Activated T-helper 1 cell treated with Interleukin-2 at 50 U/mL for 16 hours (primary cell): ENCODE measurements at places on chromosomes 6 and 20.

DNA sequence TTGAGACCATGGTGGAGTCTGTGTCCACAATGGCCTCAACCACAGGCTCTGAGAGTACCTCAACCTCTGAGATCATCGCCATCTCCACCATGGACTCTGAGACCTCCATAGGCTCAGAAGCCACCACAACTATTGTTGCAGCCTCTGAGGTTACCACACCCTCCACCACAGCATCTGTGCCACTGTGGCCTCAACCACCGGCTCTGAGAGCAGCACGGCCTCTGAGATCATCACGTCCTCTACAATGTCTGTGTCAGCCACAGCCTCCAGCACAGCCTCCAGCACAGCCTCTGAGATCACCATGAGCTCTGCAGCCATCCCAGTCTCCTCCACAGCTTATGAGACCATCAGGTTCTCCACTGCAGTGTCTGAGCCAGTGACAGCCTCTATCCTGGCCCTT is 19.4 kb upstream of the MUC21 start:
- DNase-seq = no peak

DNA sequence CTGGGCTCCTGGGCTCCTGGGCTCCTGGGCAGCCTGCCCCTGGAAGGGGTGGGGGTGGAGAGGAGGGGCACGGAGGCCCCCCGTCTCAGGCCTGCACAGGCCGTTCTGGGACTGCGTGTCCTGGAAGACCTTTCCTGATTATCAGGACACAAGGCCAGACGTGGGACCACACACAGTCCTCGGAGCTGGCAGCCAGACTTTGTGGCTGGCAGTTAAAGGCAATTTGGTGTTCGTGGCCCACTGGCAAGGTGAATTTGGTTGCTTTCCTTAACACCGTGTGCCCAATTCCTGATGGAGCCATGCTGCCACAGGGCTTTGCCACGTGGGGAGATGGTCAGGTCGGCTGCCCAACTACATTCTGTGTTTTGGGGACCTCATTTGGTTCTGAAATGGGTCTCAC is 113.5 kb downstream of the SMOC2 start:
- no peak for DNase-seq

- no peak for DNase-seq
These were observed 6.0 kb downstream of the NOX3 start for GRCh38 chr6:155449450-155450239.

DNA sequence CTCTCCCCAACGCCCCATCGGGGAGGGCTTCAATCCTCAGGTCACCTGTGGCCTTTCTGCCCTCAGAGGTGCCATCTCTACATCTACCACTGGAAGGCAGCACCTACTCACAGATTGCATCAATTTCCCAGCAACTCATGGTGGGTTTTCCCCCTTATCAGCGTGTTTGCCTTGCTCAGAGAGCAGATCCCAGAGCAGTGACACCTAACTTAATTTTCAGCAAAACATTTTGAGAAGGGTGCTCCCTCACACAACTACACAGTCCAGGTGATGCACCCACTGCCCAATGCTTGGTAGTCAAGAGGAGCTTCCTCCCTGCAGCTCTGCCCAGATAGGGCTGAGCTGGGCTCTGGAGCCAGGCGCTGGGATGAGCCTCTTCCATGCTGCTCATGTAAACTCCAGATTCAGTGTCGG is 48.2 kb downstream of the PLG start:
- no peak for DNase-seq

GRCh38 chr6:127186889-127187288 is 68.4 kb downstream of the RSPO3 start:
- peak; percentile 3 for DNase-seq

GRCh38 chr6:122755901-122756300 is 23.6 kb upstream of the FABP7 start:
- DNase-seq = no peak

GRCh38 chr6:31663126-31663960 is 1.5 kb downstream of the GPANK1 start:
- DNase-seq = no peak

DNA sequence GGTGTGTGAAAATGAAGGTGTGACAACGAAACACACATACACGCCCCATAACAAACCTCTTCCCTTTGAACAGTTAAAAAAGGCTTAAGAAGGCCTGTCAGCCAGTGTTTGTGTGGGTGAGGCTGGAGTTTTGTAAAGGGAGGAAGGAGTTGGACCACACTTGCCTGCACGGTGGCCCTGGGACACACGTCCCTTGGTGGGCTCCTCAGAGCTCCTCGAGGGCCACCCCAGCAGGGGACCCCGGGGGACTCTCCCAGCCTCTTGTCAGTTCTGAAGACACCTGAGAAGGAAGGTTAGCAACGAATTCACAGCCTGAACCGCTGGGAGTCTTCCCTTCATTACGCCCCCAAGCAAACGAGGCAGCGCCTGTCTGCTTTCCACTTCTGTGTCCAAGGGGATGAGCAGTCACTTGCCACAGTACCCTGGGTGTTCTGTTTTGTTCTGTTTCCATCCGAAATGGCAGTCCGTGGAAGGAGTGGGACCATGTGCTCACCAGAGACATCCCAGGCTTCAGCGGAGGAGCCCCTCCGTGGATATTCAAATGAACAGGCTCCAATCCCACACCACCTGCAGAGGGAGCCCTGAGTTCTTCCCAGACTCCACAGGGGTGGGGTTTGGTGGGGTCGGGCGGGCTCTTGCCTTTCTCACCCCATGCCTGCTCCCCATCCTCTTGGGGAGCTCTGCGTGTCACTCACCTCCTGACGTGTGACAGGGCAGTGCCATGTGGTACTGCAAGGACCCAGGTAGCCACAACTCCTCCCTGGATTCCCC is 68.6 kb downstream of the NRN1 start:
- no peak for DNase-seq

GRCh38 chr20:9139106-9139833 is 70.4 kb downstream of the PLCB4 start:
- DNase-seq = no peak

- no peak for DNase-seq
These were observed 391 bp downstream of the ADGRF1 start for GRCh38 chr6:47041741-47042140.

GRCh38 chr6:133042550-133043120 is 198.5 kb upstream of the EYA4 start:
- DNase-seq = no peak

GRCh38 chr6:45591306-45591705 is 213.6 kb upstream of the SUPT3H start:
- no peak for DNase-seq

DNA sequence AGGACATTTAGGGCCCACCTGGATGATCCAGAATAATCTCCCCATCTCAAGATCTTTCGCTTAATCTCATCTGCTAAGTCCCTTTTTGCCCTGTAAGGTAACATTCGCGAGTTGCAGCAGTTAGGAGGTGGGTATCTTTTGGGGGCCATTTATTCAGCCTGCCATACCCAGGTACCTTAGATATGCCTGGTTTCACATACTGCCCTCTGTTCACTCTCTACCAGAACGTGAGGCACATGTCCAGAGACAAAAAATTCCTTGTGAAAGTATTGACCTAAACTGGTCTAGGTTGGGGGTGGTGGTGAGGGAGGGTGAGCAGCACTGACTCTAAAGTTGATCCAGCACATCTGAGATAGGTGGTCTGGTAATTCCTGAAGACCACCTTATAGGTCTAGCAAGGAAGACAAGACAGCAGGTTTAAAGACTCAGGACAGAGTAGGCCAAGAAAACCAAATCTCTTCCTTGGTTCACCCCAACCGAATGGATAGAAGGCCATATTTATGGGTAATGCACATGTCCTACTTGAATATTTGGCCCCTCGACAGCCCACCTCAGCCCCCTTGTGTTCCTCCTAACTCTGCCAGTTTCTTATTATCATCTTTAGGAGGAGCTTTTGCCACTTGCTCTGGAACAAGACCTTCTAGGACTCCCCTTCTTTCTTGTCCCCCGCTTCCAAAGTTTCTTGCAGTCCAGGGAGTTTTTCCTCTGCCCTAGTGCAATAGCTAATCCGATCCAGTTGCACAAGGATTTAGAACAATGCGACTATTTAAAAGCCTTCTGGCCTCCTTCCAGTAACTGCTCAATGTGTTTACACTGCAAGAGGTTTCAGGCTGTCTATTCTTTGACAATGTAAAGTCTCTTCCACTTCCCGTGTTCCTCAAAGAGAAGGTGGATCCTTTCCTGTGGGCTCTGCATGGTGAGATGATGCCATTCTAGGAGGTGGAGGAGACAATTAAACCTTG is 213.0 kb upstream of the LAMP5 start:
- no peak for DNase-seq

- no peak for DNase-seq
These were observed 30.9 kb downstream of the FRMD1 start for GRCh38 chr6:168047841-168048723.

- no peak for DNase-seq
These were observed 174.5 kb upstream of the SNX9 start for GRCh38 chr6:157648561-157648960.

- no peak for DNase-seq
These were observed 83.9 kb downstream of the MAP3K7 start for GRCh38 chr6:90502866-90503407.

GRCh38 chr20:53804920-53805894 is 211.6 kb upstream of the ZNF217 start:
- no peak for DNase-seq

DNA sequence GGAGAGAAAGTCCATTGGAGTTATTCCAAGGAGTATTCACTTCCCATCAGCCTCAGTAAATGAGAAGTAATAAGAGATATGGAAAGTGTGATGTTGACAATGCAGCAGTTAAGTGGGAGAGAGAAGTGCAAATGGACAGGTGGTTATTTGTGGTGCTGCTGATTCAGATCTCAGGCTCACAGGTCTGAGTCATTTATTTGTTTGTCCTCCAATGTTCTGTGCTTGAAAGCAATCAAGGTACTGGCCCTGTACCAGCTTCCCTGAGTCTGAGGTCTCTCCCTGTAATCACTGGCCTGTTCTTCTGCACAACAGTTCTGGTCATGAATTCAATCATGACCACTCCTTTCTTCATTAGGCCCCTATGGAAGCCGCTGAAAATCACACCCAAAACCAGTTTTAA is 827.7 kb downstream of the MAFB start:
- DNase-seq = no peak

GRCh38 chr6:93278241-93278640 is 141.1 kb downstream of the EPHA7 start:
- no peak for DNase-seq

DNA sequence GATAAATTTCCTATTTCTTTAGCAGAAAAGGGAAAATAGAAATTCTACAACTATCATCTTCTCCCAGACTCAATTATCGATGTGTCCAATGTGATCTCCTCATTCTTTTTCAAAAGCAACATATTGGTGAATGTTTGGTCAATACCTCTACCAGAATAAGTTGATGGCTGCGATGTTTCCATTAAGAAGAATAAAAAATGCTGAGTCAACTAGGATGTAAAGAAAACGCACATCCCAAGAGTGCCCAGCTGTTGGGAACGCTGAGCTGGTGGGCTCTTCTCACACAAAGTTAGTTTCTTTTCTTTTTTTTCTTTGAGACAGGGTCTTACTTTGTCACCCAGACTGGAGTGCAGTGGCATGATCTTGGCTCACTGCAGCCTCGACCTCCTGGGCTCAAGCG is 39.8 kb downstream of the RAMACL start:
- DNase-seq = no peak

GRCh38 chr20:6519556-6519955 is 247.9 kb upstream of the BMP2 start:
- no peak for DNase-seq

DNA sequence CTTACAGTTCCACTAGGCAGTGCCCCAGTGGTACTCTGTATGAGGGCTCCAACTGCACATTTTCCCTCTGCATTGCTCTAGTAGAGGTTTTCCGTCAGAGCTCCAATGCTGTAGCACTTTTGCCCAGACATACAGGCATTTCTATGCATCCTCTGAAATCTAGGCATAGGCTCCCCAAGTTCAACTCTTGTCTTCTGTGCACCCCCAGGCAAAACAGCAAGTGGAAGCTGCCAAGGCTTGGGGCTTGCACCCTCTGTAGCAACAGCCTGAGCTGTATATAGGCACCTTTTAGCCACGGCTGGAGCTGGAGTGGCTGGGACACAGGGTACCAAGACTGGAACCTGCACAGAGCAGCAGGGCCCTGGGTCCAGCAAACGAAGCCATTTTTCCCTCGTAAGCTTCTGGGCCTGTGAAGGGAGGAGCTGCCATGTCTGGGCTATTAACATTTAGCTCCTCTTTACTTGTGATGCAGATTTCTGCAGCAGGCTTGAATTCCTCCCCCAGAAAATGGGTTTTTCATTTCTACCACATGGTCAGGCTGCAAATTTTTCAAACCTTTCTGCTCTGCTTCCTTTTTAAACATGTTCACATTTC is 596.2 kb upstream of the ADGRB3 start:
- no peak for DNase-seq

GRCh38 chr6:41732591-41733359 is 2.6 kb downstream of the TFEB start:
- DNase-seq = peak; percentile 26

DNA sequence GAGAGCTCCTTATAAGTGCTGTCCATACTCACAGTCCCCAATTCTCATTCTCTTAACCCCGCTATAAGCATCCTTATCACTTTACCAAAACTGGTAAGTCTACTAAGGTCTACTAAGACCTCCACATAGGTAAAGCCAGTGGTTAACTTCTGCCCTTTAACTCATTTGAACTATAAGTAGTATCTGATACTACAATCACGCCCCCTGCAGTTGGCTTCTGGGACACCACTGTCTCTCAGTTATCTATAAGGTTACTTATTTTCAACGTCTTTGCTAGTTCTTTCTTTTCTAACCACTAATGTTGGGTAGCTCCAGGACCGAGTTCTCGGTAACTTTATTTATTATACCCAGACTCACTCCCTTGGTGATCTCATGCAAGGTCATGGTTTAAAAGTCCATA is 142.6 kb downstream of the ARHGAP18 start:
- no peak for DNase-seq
